ENCODE measurements at places on chromosomes 7 and 10. TPM values are rescaled to one million over a fixed set of nuclear protein-coding genes. Genes with fewer than 3 reads are reported as not detected.

Gene WDFY4
- not detected for total RNA-seq

Gene CELF2
- total RNA-seq = 0.05 TPM

Gene RNLS
- total RNA-seq = 9.7 TPM

Gene TYSND1
- 17.7 TPM for total RNA-seq

Gene ITGB8
- 1.4 TPM for total RNA-seq

Gene ASB4
- total RNA-seq = 0.13 TPM

Gene NUTM2D
- 1.3 TPM for total RNA-seq

Gene TAF3
- total RNA-seq = 6.8 TPM

Gene SYCE1
- total RNA-seq = not detected

Gene DOCK1
- 25.5 TPM for total RNA-seq
